ENCODE measurements at places on chromosomes 2 and 18.

- peak; percentile 53 for DNase-seq
Observed at GRCh38 chr18:13239171-13239956, 20.8 kb downstream of the LDLRAD4 start.

DNA sequence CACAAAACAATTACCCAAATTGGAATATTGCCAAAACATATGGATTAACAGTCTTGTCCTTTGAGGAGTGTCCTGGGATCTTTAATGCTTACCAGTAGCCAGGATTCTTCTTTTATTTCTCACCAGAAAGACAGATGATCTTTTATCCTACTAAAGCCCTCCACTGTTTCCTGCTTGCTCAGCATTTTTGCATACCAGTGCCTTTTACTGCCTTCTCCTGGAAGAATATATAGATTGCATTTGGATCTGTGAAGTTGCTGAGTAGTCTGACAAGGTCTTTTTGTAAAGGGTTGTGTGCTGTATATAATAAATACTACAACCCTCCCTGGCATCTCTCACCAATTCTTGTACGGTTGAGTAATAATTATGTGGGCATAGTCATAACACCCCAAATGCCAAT lies 652.2 kb downstream of the LRRTM4 start:
- no peak for DNase-seq

GRCh38 chr2:69601179-69601612 lies 42.3 kb downstream of the AAK1 start:
- DNase-seq = no peak

DNA sequence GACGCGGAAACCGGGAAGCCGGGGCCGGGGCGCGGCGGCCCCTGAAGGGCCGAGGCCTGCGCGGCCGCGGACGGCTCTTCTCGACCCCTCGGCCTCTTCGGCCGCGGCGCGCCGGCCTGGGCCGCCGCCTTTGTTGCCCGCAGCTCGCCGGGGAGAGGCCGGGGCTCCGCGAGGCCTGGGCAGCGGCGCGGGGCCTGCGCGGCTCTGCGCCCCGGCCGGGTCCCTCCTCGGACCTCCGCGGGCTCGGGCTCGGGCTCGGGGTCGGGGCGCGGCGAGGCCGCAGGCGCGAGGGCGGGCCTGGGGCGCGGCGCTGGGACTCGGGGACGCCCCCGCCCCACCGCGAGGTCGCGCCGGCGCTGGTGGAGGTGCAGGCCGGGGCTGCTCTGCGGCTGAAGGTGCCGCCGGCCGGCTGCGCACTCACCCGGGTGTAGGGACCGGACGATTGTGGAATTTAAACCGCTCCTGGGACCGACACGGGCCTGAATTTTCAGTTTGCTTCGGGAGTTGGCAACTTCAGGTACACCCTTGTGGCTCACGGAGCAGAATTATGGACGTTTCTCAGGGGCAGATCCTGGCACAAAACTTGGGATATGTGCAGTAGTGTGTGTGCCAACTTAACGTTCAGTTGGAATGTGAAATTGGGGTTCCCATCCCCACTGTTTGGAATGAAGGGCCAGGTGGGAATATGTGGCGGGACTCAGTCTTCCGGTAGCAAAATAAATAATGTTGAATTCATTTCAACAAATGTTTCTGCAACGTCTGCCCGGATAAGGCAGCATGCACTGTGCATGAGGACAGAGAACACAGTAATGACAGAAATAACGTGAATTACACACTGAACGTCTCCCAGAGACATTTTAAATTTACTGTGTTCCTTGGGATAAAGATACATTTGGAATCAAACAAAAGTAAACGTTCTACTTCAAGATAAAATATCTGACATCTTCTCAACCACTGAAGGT lies 787 bp downstream of the SOCS6 start:
- DNase-seq = no peak

- DNase-seq = no peak
Observed at GRCh38 chr18:13797157-13797611, 26.8 kb upstream of the MC5R start.

DNA sequence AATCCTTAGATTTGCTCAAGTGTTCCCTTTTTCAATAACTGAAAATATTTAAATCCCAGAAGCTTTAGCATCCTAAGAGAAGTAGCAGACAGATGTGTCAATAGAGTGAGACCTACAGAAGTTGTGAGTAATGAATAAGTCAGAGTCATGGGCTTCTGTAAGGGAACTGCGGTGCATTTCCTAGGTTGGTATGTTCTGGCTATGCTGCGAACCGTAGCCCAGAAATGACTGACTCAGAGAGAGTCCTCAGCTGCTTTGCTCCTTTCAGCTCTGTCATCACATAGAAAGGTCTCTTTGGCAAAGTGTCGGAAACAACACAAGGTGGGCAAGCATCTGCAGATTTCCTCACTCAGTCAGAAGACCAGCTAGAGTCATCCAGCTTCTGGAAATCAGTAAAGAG lies 297.1 kb downstream of the ARHGAP15 start:
- DNase-seq = no peak

DNA sequence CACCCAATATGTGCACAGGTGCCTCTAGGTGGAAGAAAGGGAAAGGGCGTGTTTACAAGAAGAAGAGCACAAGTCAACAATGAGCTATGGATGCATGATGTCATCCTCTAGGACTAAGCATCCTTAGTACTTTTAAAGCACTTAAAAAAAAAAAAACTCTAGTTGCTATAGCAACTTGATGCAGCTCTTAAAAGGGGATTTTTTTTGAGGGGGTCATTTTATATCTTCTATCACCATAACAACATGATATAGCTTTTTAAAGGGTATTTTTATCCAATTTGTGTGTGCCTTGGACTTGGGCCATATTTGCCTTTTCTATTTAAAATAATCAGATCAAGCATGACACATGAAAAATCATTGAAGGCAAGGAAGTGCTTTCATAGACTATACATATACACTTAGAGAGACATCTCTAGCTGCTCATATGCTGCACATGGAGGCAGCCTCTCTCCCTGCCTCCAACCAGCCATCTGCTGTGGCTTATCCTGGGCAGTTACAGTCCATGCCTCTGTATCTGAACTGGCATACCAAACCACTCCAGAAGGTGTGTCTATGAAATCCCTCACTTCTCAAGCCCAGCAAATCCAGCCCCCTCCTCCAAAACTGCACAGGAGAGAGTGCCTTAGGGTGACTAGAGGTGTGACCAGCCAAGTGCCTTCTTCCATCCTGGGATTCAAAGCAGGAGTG lies 165.4 kb downstream of the MSH2 start:
- no peak for DNase-seq

GRCh38 chr18:55464581-55464980 lies 123.4 kb downstream of the TCF4 start:
- no peak for DNase-seq

DNA sequence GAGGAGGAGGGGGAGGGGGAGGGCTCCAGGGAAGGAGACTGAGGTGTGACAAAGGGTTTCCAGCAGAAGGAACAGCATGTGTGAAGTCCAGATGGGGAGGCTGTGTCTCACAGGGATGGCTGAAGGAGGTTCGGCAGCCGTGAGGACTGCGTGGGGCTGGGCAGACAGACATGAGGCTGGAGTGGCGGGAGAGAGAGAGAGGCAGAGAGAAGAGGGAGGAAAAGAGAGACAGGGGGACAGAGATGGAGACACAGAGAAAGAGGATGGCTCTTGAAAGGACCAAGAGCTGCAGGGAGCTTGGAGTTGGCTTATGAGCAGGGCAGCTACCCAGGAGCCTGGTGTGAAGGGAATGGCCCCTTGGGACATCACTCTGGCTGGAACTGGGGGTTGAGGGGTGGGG lies 138.9 kb upstream of the ASB18 start:
- DNase-seq = peak; percentile 64

DNA sequence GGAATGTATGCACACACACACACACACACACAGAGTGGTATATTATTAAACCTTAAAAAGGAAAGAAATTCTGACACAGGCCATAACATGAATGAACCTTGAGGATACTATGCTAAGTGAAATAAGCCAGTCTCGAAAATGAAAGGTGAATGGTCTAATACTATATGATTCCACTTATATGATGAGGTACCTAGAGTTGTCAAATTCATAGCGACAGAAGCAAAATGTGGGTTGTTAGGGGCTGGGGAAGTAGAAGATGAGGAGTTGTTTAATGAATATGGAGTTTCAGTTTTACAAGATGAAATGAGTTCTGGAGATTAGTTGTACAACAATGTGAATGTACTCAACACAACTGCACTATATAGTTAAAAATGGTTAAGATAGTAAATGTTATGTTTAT lies 118.1 kb downstream of the ABCA12 start:
- no peak for DNase-seq

DNA sequence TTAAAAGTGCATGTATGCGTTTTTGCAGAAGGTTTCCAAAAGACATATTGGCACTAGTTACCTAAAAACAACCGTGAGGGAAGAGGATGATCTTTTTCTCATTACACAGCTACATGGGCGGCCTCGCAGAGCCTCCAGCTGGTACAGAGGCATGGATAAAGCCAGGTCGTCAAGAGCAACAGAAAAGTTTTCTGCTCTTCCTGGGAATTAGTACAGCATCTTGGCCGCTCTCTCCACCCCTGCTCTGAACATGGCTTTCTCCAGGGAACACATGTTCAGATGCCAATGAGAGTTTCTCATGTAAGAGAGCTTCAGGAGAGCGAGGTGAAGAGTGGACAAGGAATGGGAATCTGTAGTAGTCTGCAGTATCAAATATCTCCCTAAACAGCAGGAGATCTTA lies 108.4 kb downstream of the ZEB2 start:
- no peak for DNase-seq

DNA sequence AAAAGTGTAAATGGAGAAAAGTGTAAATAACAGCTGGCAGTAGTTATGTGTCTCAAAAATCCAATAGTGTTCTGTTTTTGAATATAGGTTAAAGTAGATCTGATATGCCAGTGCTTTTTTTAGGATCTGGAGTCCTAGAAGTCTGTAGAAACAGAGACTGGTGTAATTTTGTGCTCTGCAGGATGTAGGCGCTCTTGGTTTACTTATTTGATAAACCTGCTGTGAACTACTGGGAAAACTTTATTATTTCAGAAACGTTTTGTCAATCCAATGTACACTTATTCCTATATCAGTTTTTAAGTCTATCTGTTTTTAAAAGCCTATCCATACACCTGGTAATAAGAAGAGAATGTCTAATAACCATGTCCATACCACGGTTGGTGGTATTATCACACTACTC lies 530.8 kb upstream of the ZNF804A start:
- no peak for DNase-seq

Data from coronary artery (tissue), 2 donors.